ENCODE measurements at places on chromosomes 7 and 10. TPM values are rescaled to one million over a fixed set of nuclear protein-coding genes. Genes with fewer than 3 reads are reported as not detected.

DNA sequence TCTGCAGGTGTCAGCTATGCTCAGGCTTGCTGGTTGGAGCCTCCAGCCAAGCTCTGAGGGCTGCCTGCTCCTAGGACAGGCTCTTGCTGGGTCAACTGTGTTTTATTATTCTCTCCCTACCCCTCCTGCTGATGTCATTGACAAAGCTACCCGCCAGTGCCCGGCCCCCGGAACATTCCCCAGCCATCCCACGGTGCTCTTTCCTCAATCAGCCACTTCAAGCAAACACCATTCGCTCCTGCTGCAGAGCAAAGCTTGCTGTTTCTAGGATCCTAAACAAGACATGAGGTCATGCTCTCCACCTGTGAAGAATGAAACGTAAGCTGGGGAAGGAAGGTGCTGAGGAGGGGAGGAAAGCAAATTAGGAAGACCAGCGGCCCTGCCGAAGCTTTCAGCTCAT, 2.1 kb upstream of the C10orf71 start:
- no peak for DNase-seq

GRCh38 chr7:111650456-111650999, 88.2 kb upstream of the IMMP2L start:
- DNase-seq = no peak

DNA sequence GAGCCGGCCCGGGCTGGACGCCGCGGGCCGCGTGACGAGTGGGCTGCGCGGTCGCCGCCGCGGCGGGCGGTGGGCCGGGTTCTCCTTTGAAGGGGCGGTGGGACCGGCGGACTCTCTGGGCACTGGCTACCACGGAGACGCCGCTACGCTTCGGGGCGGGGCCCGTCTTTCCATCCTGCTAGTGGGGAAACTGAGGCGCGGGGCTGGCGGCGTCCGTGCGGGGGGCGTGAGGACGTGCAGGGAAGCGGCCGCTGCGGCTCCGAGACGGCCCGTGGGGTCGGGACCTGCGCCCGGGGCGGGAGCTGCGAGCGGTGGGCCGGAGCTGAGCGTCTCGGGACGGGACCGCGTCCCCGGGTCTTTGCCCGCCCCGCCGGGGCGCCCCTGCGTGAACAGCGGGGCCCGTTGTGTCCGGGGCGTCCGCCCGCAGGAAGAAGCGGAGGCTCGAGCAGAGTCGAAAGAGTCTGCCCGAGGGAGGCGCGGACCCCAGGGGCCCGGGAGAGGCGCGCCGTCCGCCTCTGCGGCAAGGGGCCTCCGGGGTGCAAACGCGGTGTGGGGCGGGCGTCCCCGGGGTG, 548 bp upstream of the BNIP3 start:
- DNase-seq = no peak

DNA sequence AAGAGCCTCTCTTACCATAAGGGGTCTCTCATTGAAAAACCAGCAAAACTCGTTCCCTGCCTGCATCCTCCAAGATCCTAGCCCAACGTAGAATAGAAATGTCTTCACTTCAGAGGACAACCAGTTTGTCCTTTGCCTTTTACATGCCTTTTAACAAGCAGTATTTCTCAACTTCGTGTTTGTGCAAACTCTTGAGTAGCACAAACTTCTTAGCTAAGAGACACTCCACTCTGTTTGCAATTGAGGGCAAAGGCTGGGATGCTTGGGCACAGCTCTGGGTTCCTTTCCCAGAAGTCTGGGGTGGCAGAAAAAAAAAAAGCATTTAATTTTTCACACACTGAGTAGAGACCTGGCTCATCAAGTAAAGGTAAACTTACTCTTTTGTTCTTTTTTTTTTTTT, 19.5 kb upstream of the KCTD7 start:
- DNase-seq = no peak

DNA sequence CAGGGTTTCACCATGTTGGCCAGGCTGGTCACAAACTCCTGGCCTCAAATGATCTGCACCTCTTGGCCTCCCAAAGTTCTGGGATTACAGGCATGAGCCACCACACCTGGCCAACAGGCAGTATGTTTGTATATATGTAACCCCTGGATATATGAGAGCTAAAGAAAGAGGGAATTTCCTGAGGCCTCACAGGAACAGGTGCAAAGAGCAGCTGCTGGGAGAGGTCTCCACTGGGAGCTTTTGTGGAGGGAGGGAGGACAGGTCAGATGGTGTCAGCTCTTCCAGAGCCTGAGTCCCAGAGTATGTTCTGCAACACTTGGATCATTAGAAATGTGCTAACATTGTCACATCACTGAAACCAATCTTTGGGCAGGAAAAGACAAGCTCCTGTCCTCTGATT, 110.1 kb upstream of the KIF5B start:
- DNase-seq = no peak

DNA sequence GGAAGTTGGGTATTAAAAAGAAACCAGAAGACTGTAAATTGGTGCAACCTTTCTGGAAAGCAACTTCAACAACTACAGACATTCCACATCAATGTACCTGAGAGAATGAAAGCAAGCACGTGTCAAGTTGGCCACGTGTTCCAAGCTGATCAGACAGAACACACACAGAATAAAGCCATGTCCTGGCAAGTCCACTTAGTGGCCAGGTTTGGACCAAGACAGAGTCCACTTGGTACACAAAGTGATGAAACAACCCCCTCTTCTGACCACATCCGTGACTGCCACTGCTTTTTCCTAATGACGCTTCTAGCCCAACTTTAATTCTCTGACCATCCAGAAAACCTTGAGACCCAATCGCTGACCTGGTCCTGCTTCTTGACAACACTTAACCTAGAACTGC, 109.4 kb downstream of the ABLIM1 start:
- no peak for DNase-seq

DNA sequence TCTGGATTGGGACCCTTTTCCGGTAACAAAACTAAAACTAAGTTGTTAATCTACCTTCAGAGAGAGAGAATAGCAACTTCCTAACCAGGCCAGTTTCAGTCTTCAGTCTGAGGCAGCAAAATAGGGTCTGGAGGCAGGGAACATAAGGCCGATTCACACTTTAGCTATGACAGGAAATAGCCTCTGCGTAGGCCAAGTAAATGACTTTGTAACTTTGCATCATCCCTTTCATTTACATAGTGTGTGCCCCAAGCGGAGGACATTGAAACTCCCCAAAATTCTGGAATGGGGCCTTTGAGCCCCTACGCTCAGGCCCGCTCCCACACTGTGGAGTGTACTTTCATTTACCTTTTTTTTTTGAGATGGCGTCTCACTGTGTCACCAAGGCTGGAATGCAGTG, 1.7 kb upstream of the UPP1 start:
- DNase-seq = no peak

- DNase-seq = no peak
Observed at GRCh38 chr7:55569269-55569663, 3.0 kb downstream of the VOPP1 start.

DNA sequence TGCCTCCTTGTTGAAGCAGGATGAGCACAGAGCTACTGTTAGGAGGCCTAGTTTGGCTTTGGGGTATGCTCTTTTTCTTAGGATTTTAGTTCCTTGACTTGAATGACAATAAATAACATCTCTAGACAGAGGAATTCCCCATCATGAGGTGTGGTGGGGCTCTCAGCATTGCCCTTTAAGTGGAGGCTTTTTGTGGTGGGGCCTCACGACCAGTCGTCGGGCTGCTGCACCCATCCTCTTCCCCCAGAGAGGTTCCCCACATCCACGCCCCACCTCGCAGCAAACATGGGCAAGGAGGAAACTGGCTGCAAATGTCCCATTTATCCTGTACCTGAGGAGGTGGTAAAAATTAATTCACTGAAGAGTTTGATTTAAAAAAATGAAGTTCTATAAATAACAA, 36.1 kb upstream of the TARP start:
- no peak for DNase-seq

GRCh38 chr7:42272793-42273665, 36.0 kb upstream of the GLI3 start:
- DNase-seq = no peak

DNA sequence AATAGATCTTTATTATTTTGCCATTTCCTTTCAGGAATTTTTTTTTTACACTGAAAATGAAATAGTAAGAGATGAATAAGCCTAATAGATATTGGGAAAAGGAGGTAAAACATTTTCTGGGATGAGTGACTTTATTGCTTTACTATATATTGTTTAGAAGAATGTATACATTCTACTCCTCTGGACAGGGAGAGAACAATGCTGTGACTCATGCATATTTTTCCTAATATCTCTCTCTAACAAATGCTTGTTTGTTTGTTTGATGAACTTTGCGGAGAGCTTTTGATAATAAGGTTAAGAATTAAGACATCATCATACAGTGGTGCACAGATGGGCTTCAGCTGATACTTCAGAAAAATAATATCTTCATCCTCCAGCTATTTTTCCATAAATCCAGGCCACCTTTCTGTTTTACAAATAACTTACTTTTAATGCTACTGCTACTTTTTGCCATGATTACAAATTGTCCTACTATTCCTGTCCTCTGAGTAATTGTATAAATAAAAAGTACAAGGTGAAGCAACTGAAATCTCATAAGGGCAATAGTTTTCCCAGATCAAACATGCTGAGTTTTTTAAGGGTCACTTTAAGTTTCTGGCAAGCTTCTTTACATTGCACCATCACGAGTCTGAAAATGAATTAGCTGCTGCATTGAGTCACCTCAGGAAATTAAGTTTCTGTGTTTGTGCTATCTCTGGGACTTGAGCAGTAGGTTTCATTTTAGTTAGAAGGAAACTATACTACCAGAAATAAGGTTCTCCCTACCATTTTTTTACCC, 207.3 kb upstream of the POT1 start:
- no peak for DNase-seq

DNA sequence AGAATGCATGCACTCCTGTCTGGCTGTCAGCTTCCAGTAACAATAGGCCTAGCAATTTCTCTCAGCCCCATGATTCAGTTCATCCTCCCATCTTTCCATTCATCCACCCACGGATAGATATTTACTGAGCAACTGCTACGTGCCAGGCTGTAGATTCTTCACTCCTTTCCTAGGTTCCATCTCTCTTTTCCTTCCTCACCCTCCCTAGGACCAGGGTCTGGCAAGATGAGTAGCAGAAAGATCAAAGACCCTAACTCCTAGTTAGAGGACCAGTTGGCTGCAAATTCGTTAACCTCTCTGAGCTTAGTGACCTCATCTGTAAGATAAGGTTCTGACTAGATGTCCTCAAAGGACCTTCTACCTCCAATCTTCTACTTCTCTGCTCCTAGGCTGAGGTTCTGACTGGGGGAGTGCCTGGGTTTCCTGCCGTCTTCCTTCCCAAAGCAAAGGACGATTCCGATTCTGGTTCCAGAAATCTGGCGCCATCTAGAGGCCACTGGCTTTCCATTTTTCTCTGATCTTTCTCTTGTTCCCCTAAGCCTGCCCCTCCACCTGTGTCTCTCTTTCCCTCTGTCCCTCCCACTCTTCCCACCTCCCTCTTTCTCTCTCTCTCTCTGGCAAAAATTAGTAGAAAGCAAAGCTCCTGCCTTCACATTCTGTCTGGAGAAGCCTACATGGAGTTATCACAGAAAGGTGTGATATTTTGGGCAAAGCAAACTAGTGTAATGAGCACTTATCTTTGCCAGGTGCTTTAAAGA, 26.2 kb downstream of the TBATA start:
- peak; percentile 75 for DNase-seq

DNA sequence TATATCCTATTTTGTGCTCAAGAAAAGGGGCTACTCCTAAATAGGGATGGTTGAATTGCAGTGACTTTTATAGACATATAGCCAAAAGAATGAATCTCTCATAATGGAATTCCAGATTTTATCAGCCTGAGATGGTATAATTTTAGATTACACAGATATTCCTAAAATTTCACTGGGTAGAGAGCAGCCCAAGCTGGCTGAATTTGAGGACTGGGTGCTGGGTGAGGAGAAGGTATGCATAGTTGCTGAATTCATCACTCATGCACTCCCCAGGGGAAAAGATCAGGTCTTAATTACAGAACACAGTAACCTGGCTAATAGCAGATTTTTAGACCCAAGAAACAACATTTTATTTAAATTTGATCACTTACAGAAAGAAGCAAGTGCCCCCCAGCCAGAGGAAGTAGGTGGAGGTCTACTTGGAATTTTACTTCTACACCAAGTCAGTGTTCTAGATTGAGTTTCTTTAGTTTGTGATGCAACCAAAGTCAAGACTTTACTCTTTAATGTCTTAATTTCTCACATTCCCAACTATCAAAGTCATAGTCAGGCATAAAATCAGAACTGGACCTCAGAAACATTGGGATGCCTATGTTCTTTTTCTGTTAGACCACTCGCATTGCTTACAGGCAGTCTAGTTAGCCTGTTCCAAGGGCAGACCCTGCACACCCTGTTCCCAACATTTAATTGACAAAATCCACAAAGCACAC, 337.4 kb upstream of the PODXL start:
- no peak for DNase-seq

DNA sequence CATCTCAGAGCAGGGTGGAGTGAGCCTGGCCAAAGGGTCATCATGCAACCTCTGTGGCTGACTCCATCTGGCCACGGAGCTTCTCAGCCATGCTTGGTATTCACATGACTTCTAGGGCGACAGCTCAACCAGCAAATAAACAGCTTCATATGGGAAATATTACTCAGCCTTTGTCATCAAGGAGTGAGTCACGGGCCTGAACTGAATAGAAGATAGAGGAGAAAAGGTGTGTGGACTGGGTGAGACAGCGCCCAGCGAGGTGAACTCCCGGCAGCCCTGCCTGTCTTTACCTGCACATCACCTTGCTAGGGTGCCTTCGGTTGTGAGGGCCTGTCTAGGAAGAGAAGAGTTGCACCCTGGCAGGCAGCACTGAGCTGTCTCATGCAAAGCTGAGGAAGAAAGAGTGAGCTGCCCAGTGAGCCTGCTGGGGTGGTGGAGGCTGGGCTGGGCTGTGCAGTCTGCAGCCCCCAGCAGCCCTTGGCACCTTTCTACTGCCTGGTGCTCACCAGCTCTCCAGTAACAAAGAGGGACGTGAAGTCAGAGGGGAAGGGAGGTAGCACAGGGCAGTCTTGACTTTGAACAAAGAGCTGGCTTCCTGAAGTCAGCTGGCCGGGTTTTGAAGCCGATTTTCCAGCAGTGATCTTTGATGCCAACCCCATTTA, 114.2 kb downstream of the EGFR start:
- no peak for DNase-seq

DNA sequence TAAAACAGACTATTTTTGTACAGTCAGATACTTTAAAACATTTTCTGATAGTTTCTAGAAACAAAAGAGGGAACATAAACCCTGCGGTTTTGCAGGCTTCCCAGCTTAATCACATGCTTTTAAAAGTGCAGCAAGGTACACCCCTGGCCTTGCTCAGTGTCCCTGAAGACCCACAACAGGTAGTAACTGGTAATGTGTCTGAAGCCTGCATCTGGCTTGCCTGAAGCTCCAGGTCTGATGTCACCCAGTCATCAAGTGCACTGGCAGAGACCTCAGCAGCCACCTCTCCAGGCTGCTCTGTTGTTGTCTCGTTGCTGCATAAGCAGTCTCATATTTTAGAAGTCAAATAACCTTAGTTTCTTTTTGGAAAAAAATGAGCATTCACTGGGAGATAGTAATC, 376.1 kb upstream of the MTPN start:
- no peak for DNase-seq

The ASAH2 gene
- total RNA-seq = 6.1 TPM

The HHEX gene
- 5.0 TPM for total RNA-seq

The PLA2G12B gene
- not detected for total RNA-seq
